ENCODE measurements at places on chromosomes 11 and 22. TPM values are rescaled to one million over a fixed set of nuclear protein-coding genes. Genes with fewer than 3 reads are reported as not detected.

DNA sequence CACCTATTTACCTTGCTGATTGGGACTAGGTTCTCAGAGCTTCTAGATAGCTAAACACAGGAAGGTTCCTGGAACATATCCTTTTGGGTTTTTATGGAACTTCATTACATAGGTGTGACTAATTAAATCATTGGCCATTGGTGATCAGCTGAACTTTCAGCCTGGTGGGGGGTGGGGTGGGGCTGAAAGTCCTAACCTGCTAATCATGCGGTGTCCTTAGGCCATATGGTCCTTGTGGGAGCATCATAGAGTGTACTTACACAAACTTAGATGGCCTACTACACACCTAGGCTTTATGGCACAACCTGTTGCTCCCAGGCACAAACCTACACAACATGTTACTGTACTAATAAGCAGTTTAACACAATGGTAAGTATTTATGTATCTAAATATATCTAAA lies 8.6 kb upstream of the SELENOH start:
- no peak overlapping the region for H3K4me3 ChIP-seq
- no peaks in the 10 kb centered on the region for H3K27me3 ChIP-seq
- DNase-seq = no peak
- no peaks in the 10 kb centered on the region for H3K36me3 ChIP-seq

DNA sequence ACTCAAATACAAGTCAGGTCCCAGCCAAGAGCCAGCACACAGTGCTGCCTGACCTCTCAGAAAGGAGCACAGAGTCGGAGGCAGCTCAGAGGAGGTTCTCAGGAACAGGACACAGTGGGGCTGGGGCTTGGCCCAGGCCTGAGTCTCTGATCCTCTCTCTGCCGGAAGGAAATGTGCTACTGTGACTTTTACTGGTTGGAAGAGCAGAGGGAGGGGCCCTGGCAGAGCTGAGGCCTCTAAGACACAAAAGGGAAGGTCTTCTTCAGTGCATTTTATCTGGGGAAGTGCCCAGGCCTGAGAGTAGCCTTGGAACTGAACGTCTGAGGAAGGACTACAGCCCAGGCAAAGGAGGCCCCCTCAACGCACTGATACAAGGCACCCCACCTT lies 16.2 kb upstream of the CASTOR1 start:
- DNase-seq = no peak
- H3K27me3 ChIP-seq = no peaks in the 10 kb centered on the region
- H3K27ac ChIP-seq = peak overlapping the region; percentile 96
- H3K4me1 ChIP-seq = peaks cover 88% of the 10 kb centered on the region

DNA sequence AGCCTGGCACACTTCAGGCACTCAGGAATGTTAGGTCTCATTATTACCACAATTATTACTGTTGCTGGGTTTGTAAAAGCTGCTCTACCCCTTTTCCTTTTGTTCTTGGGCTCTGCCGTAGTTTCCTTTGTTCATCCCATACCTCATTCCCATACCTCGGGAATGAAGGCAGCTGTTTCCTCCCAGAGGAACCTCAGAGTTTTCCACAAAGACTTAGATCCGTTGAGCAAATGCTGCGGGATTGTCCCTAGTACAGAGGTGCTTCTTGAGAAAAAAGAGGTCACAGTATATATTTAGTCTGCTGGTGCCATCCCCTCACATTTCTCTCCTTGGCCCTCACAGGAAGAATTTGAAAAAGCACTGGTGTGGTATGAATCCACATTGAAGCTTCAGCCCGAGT lies 134.7 kb downstream of the TTC17 start:
- no peak overlapping the region for H3K27ac ChIP-seq
- no peaks in the 10 kb centered on the region for H3K27me3 ChIP-seq
- no peak overlapping the region for H3K4me3 ChIP-seq
- DNase-seq = no peak

DNA sequence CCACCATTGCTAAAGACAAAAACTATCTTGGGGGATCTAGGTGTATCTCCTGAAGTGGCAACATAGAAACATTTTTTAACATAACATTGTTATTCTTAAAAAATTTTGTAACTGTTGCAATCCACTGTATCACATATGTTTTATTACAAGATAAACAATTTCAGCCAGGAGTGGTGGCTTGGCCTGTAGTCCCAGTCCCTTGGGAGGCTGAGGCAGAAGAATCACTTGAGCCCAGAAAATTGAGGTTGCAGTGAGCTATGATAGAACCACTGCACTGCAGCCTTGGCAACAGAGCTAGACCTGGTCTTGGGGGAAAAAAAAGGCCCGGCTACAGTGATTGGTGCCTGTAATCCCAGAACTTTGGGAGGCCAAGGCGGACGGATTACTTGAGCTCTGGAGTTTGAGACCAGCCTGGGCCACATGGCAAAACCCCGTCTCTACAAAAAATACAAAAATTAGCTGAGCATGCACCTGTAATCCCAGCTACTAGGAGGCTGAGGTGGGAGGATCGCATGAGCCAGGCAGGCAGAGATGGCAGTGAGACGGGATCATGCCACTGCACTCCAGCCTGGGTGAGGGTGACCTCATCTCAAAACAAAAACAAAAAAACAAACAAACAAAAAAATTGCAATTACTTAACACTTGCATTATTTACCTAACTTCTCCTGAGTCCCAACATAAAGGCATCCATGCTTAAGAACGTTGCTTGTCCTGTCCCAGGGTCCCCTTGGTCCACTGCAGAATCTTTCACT lies 1.5 kb upstream of the DEPDC5 start:
- DNase-seq = no peak
- no peaks in the 10 kb centered on the region for H3K27me3 ChIP-seq
- H3K27ac ChIP-seq = peak overlapping the region; percentile 97
- H3K36me3 ChIP-seq = no peaks in the 10 kb centered on the region
- H3K4me1 ChIP-seq = peaks cover 12% of the 10 kb centered on the region
- peak overlapping the region; percentile 87 for H3K4me3 ChIP-seq

- no peak for DNase-seq
- no peaks in the 10 kb centered on the region for H3K27me3 ChIP-seq
- H3K36me3 ChIP-seq = no peaks in the 10 kb centered on the region
- peaks cover 30% of the 10 kb centered on the region for H3K4me1 ChIP-seq
Measured at GRCh38 chr11:67354075-67355022, 1.0 kb upstream of the POLD4 start.

GRCh38 chr22:19710769-19711106 lies 3.6 kb upstream of the SEPTIN5 start:
- H3K27ac ChIP-seq = no peak overlapping the region
- DNase-seq = no peak
- no peaks in the 10 kb centered on the region for H3K36me3 ChIP-seq
- peaks cover 4% of the 10 kb centered on the region for H3K4me1 ChIP-seq

The PNPLA5 gene
- total RNA-seq = not detected

All from breast epithelium (tissue), 4 donors.